Stimulated activated naive CD8-positive, alpha-beta T cell treated with anti-CD3 and anti-CD28 coated beads, Interleukin-15, Interleukin-2, amounts not matched to agents 100 U/mL and 50 U/mL, for 24 hours (primary cell): ENCODE measurements at places on chromosomes 3 and 15.
A peak's percentile ranks its signal among the peaks of the same experiment; 100 is the strongest.

- no peak for DNase-seq
Observed at GRCh38 chr15:80580106-80580505, 115.0 kb upstream of the ABHD17C start.

GRCh38 chr3:107315141-107315540 is 62.1 kb upstream of the CCDC54 start:
- DNase-seq, result no peak

- DNase-seq, result no peak
Observed at GRCh38 chr15:51793521-51794305, 35.7 kb upstream of the TMOD3 start.

GRCh38 chr3:190877925-190878324 is 15.4 kb upstream of the GMNC start:
- peak; percentile 24 for DNase-seq

DNA sequence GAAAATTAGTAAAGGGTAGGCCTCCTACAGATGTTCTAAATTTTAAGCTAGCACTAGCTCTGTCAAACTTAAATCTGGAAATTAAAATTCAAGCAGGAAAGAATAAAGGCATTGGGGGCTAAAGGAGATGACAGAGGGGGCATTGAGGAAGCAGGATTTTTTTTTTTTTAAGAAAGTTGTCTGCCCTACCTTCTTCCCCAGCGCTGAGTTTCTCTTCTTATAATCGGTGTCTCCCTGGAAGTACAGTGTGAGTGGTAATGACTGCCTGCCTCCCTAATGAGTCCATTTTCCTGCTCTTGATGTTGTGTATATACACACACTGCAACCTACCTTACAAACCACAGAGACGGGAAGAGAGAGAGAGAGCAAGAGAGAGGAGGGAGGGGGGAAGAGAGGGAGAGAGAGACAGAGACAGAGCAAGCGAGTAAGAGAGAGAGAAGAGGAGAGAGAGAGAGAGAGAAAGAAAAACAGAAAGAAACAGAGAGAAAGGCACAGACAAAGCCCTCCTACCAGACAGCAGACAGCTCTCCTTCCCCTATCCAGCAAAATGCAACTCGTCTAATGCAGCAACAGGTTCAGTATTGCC is 47.0 kb downstream of the ZBTB20 start:
- no peak for DNase-seq

DNA sequence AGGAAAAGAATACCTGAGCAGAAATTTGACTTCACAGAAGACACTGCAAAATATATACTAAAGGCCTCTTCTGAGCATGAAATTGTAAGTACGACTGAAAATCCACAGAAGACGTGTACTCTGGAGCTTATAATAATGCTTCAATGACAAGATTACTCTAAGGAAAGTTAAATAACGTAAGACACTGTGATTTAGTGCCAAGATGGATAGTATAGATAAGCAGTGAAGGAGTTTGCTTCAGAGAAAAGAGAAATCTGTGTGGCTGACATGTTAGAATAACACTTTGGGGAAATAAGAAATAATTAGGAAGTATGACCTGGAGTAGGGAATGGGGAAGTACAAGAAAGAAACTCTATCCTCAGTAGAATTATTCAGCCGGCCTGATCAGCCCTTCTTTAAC is 28.9 kb downstream of the ALDH1A2 start:
- DNase-seq, result no peak

- DNase-seq, result no peak
Observed at GRCh38 chr3:143672396-143673165, 175.7 kb downstream of the SLC9A9 start.

GRCh38 chr3:23888617-23889228 is 28.1 kb downstream of the NKIRAS1 start:
- DNase-seq, result no peak

GRCh38 chr3:43255662-43256061 is 30.7 kb upstream of the SNRK start:
- no peak for DNase-seq

GRCh38 chr3:125175295-125176078 is 37.1 kb downstream of the SLC12A8 start:
- no peak for DNase-seq

DNA sequence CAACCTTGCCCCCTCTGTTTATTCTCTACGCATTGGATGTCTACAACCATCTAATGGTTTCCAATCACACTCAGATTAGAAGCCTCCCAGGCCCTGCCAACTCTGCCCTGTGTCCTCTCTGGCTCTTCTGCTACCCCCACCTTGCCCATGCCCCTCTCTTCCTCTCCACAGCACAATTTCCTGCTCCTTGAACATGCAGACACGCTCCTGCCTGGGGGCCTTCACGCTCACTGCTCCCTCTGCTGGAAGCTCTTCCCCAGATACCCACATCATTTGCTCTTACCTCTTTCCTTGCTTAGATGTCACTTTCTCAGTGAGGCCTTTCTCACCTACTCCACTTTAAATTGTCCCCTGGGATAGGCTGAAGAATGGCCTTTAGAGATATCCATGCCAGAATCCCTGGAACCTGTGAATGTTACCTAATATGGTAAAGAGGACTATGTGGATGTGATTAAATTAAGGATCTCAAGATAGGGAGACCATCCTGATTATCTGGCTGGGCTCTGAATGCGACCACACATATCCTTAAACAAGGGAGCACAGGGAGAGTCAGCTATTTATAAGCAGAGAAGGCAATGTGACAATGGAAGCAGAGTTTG is 9.9 kb downstream of the KY start:
- no peak for DNase-seq

DNA sequence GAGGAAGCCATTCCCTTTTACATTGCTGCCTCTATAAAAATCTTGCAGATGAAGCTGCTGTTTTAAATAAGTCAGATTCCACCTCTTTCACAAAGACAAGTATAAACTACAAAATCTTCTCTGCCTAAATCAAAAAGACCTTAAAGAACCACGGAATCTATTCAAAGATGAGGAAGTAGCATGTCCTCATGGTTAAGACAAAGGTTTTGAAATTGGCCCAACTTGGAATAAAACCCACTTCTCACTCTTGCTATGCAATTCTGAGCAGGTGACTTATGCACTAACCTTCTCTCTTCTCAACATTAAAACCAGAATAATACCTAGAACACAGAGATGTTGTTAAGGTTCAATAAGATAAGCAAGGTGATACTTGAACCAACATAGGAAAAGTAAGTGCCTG is 97.6 kb downstream of the FOXP1 start:
- DNase-seq, result no peak

GRCh38 chr3:17479681-17480405 is 262.6 kb downstream of the TBC1D5 start:
- DNase-seq, result no peak

- DNase-seq, result no peak
Observed at GRCh38 chr3:150414258-150414657, 6.2 kb downstream of the TSC22D2 start.

DNA sequence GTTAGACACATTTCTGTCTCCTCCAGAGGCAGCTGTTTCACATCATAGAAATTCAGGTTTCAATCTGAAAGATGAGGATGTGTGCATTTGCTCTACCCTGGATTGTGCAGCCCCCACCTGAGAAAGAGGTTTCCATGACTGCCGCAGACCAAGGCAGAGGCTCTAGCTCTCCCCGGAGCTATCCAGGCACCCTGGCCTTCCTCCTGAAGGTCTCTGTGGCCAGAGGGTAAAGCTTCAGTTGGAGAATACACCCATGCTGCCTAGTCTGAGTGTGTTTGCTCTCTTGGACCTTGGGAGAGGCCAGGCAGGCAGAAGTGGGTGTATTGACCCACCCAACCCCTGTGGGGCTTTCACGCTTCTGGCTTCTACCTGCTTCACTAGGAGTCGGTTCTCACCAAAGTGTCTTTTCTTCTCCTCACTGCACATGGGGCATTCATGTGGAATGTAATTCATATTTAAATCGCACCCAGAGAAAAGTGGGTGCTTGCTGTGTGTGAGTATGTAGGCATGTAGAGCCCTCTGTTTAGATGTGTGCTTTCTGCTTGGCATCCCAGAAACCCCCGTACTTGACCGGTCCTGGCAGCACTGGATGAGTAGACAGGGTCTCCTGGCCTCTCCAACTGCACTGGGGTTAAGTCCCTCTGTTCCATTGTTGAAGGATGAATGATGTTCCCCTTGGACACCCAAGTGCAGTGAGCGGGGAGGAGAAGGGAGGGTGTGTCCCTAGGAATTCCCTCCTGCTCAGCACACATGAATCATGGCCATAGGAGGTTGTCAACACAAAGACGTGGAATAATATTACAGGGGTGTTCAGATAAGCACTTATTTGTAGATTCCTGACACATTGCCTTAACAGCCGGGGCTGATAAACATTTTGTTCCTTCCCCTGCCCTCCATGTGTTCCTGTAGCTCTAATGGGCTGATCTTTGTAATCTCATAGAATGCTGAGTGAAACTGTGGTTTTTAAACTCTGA is 20.3 kb upstream of the RAB6B start:
- no peak for DNase-seq
